ENCODE measurements at places on chromosomes 13 and 19.
A peak's percentile ranks its signal among the peaks of the same experiment; 100 is the strongest.

- no peak for DNase-seq
Observed at GRCh38 chr19:17866964-17867486, 4.7 kb upstream of the SLC5A5 start.

GRCh38 chr19:9528757-9529336 lies 9.6 kb downstream of the ZNF426 start:
- no peak for DNase-seq

DNA sequence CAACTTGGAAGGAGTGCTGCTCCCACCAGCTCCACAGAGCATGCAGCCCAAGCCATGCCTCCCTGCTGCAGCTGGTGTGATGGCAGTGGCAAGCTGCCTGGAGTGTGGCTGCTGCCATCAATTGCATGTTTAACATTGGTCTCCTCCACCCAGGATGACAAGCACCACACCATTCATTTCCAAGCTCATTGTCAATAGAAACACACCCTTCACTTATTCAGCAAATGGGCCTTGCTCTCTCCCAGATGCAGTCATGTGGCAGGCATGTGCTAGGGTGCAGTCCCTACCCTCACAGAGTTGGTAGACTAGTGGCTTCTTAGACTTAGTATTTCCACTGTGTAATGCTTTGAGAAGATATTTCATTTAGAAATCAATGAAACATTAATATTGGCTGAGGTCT lies 70.8 kb upstream of the FGF14 start:
- DNase-seq, result no peak

GRCh38 chr13:50320271-50320862 lies 305.1 kb downstream of the KCNRG start:
- DNase-seq, result no peak

DNA sequence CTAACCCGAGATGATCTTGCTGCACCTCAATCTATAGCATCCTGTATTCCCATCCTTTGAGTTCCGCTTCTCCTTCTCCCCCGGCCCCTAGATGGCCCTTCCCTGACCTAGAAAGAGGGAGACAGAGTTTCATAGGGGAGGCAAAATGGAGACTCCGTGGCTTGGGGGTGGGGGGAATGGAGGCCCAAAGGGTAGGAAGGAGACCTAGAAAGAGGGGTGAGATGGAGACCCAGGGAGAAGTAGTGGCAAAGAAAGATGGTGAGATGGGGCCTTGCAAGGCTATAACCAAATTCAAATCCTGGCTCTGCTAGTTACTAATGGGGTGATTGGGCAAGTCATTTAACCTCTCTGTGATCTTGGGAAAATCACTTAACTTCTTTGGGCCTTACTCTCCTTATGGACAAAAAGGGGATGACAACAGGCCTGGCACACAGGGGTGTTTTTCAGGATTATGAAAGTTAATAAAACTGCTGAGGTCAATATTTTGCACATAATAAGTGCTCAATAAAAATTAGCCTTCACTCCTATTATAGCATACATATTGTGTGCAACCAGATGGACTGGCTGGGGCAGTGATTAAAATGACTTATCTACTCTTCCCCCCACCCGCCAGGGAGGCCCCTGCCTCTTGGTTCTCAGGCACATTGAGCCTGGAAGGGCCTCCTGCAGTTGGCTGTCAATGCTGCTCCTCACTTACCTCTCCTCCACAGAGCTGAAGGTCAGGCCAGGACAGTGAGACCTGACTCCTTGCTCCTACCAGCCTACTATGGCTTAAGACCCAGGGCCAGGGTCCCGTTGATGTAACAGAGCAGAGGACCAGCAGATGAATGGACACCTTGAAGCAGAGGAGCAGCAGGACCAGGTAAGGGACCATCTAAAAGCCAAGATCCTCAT lies 633 bp downstream of the SPHK2 start:
- no peak for DNase-seq

DNA sequence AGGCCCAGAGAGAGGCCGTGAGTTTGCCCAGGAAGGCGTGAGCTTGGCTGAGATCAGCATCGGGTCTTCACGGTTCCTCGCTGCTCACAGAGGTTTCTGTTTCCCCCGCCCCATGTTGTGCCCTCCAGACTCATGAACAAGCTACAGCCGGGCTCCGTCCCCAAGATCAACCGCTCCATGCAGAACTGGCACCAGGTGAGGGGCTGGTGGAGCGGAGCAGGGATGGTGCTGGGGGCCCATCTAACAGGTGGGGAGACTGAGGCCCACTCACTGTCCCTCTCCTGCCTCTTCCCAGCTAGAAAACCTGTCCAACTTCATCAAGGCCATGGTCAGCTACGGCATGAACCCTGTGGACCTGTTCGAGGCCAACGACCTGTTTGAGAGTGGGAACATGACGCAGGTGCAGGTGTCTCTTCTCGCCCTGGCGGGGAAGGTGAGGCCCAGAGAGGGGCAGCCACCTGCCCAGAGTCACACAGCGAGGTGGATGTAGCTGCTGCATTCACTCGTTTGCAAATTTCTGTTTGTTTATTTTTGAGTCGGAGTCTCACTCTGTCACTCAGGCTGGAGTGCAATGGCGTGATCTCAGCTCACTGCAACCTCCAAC lies 6.0 kb downstream of the CNN2 start:
- DNase-seq, result no peak

GRCh38 chr19:3607303-3608078 lies 816 bp upstream of the TBXA2R start:
- DNase-seq, result no peak

DNA sequence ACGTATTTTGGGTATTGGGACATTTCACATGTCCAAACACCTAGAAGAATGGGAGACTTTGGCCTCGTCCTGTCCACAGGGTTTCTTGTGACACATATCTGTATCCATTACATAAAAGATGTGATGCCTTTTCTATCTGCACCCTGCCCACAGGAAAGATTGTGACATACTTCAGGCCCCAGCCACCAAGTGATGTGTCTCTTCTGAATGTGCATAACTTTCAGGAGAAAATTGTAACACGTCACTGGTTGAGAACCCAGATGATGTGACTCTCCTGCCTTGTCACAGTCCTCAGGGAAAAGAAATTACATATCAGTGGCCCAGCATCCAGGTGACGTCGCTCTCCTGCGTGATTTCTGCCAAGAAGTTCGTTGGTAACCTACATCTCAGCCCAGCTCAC lies 21.0 kb upstream of the ZNF681 start:
- DNase-seq, result no peak

DNA sequence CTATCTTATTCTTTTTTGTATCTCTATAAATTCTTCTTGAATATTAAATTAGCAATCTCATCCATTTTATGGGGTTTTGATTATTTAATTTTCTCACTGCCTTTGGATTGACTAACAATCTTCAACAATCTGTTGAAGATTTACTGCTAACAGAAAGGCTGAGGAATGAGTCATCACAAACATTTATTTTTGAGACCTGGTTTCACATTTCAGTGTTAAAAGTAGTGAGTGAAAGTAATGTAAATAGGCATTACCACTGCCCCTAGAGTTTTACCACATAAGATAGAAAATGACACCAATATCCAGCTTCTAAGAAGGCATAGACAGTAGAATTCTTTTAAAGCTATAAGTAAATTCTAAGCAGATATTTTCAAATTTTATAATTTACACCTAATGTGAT lies 472.8 kb downstream of the OLFM4 start:
- DNase-seq, result no peak

GRCh38 chr13:27691207-27691606 lies 69.5 kb downstream of the POLR1D start:
- DNase-seq, result no peak

DNA sequence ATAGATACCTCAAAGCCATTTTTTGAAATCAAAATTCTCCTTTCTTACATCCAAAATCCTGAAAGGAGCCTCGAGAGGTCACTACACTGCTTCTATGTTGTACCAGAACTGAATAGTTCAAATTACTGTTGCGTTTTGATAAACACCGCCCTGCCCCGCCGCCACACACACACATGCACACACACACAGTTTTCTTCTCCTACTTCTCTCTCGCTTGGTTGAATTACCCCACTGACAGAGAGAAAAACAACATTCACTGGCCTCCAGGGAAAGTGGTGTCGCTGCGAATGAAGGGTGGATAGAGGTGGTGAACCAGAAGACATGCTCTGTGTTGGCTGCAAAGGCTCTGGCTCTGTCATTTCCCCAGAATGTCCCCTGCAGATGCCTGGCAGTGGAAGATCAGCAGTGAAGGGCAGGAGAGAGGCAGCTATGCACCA lies 183.4 kb upstream of the RFC3 start:
- DNase-seq, result no peak

DNA sequence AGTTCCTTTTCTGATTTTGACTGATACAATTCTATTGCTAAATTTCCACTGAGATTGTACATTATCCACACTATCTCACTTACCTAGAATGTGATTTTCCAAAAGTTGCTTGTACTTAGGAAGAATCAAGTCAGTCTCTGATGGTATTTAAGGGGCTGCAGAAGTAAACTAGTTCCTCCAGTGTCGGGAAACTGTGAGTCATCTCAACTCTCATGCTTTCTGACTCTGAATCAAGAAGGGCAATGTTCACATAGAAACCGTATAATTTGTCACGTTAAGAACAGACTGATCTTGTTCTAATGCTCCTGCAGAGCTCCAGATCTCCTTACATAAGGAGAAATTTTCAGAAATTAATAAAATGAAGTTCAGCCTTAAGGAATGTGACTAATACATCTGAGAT lies 369.3 kb downstream of the KLF5 start:
- peak; percentile 28 for DNase-seq

- no peak for DNase-seq
Observed at GRCh38 chr19:40921005-40921897, 39.2 kb upstream of the CYP2A7 start.

GRCh38 chr19:2478278-2478755 lies 2.4 kb downstream of the GADD45B start:
- DNase-seq, result peak; percentile 81

DNA sequence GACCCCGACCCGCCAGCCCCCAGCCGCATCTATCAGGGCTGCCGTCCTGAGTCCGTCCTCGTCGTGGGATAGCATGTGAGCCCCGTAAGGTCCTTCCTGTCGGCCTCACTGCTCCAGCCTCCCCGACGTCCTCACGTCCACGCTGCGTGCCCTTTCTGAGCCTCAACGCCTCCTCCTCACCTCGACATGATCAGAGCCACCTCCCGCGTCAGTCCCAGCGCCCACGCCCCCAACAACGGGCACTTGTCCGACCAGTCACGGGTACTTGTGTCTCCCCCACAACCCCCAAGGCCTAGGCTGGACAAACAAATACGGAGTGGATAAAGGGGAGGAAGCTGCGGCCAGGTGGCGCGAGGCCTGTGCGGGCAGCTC lies 665 bp downstream of the ZNF497 start:
- DNase-seq, result peak; percentile 26

DNA sequence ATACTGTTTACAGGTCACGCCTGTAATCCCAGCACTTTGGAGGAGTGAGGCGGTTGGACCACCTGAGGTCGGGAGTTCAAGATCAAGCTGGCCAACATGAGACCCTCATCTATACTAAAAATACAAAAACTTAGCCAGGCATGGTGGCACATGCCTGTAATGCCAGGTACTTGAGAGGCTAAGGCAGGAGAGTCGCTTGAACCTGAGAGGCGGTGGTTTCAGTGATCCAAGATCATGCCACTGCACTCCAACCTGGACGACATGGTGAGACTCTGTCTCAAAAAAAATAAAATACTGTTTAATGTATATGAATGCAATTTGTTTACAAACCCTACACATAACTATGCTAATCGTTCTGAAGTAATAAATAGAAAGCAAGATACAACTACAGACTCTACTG lies 102.4 kb downstream of the ZNF486 start:
- DNase-seq, result no peak

- no peak for DNase-seq
Observed at GRCh38 chr13:112759053-112759452, 69.2 kb downstream of the ATP11A start.

- peak; percentile 8 for DNase-seq
Observed at GRCh38 chr13:112968910-112969691, at the start of gene MCF2L. Gene MCF2L, plus strand, starts transcription at chr13:112969214. Its CDS starts 166 bp downstream, at chr13:112969380.

- DNase-seq, result no peak
Observed at GRCh38 chr13:97004886-97005285, 10.6 kb upstream of the OXGR1 start.

GRCh38 chr13:25432691-25433090 lies 60.9 kb downstream of the ATP8A2 start:
- DNase-seq, result no peak

GRCh38 chr19:46631481-46631880 lies 4.5 kb downstream of the GNG8 start:
- no peak for DNase-seq

- no peak for DNase-seq
Observed at GRCh38 chr19:13329766-13330165, 176.5 kb downstream of the CACNA1A start.

DNA sequence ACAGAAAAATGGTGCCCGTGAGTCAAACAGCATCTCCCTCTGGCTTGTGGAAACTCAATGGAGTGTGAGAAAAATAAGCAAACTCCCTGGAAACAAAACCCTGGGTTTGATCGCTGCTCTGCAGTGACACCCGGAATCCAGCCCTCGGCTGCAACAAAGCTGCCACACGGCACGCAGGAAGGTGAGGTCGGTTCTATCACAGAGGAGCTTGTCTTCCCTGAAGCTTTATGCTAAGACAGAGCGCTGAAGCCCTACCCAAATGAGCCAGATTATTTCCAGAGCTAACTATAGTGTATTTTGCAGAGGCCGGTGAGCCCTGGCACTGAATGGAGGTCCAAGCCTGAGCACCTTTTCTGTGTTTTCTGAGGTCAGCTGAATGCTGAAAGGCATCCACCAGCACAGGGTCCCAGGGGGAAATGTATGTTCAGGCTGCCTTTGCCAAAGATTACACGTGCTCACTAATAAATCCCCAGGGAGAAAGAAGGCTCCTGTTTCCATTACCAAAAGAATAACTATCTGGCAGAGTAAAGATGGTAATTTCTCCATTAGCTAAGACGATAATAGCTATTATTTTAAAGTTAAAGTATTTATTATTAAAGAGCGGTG lies 77.8 kb downstream of the TSHZ3 start:
- DNase-seq, result no peak

DNA sequence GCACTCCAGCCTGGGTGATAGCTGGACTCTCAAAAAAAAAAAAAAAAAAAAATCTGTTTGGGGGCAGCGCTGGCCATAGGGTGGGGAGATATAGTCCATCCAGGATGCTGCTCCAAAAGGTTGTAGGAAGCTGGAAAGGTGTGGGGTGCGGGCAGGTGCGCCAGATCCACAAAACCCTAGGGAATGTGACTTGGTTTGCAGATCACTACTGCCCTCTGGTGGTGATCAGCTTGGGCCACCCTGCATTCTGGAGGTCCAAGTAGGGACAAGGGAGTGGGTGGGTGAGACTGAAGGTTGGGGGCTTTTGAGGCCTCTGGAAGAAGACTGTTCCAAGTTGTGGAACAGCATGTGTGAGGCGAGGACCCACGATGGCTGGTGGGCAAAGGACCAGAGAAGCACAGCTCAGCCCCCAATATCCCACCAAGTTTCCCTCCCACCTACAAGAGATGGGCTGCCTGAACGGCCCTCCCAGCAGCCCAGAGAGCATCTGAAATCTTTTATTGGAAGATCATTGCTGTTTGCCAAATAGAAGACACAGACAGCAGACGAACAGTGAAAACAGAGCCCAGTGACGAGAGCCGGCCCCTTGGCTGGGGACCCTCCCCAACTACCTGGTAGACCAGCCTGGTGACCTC lies 10.4 kb upstream of the TYK2 start:
- peak; percentile 50 for DNase-seq

GRCh38 chr19:48397263-48398101 lies 4.0 kb downstream of the GRIN2D start:
- no peak for DNase-seq

All from fibroblast of the conjunctiva (primary cell).